ENCODE measurements at places on chromosomes 6 and 20.

DNA sequence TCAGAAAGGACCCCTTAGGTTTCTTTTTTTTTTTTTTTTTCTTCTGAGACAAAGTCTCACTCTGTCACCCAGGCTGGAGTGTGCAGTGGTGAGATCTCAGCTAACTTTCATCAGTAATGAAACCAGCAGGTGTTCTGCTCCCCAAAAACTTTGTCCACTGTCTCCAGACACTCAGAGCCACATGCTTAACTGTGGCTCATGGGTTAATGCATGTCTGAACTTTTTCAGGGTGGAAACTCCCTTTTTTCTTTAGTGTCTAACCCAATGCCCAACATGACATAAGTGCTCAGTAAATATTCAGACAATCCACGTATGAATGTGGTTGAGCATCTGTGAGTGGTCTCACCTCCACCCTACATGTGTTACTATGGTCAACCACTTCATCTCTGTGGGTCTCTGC, 45.4 kb downstream of the MYB start:
- DNase-seq, result no peak

GRCh38 chr20:64022671-64023360, 13.2 kb upstream of the C20orf204 start:
- DNase-seq, result no peak

GRCh38 chr20:50221501-50222308, 31.1 kb downstream of the CEBPB start:
- DNase-seq, result no peak

GRCh38 chr20:20837574-20838021, 125.2 kb upstream of the RALGAPA2 start:
- no peak for DNase-seq

DNA sequence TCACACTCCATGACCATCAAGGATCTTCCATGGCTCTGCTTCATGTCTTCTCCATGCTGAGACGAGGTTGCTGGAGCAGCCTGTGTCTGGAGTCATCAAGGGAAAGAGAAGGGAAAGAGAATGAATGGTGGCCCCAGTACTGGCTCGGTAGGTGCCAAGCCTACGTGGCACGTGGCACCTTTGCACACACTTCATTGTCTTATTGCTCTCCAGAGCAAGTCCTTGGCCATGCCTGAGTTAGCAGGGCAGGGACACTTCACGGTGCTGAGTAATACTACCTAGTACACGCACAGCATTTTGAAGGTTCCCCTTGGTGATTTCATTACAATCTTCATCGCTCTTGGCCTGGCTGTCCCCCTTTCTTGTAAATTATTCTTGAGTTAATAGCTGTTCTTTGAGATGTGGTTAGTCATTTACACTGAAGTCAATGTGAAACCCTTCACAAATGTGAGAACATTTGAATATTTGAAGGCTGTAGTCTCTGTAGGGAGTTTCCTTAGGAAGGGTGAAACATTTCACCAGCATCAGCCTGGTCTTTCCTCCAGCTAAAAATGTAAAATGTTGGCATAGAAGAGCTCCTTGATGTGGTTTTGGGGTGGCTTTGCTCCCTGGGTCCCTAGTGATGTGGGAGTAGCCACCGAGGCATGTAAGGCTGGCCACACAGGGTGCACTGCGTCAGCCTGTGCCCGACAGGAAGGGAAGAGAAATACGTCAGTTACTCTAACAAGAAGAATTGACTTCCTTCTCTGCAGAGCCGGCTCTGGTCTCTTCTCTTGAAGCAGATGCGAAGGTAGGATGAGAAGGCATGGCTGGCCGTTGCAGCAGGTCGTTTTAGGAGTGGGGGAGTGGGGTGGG, at the start of gene SYTL3:
SYTL3 (plus strand) TSS at position 766 of the 855 bp plus-strand sequence. CDS start 13,215 bp downstream, outside the sequence.
- DNase-seq, result no peak

GRCh38 chr6:43086022-43086658, 10.0 kb downstream of the PTK7 start:
- DNase-seq, result no peak

Measured in left forelimb (tissue), 1 donor.